ENCODE measurements at places on chromosomes 2 and 18. TPM values are rescaled to one million over a fixed set of nuclear protein-coding genes. Genes with fewer than 3 reads are reported as not detected.

DNA sequence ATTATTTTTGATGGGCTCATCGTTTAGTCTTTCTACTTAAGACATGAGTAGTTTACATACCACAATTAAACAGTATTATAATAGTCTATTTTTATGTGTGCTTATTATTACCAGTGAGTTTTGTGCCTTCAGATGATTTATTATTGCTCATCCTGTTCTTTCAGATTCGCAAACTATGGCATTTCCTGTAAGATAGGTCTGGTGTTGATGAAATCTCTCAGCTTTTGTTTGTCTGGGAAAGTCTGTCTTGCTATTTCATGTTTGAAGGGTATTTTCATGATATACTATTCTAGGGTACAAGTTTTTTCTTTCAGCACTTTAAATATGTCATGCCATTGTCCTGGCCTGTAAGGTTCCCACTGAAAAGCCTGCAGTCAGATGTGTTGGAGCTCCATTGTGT is 101.3 kb downstream of the DNAH7 start:
- no peaks in the 10 kb centered on the region for H3K27me3 ChIP-seq
- H3K4me3 ChIP-seq: no peak overlapping the region
- no peak overlapping the region for H3K27ac ChIP-seq

DNA sequence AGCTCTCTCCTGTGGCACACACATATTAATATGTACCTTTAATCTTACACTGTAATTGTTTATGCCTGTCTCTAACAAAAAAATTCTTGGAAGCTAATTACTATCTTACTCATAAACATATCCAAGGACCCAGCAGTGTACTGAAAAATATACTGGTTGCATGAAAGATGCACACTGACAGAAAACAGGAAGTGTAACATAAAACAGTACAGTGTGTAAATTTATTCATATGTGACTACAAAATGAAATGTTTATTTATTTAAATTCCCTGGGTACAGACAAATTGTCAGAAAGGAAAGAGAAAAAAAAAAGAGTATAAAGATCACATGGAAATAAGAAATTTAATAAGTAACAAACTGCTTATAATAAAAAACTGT is 28.5 kb downstream of the TMEM131 start:
- H3K36me3 ChIP-seq: no peaks in the 10 kb centered on the region
- no peak overlapping the region for H3K27ac ChIP-seq
- H3K27me3 ChIP-seq: no peaks in the 10 kb centered on the region
- peaks cover 5% of the 10 kb centered on the region for H3K4me1 ChIP-seq
- no peak overlapping the region for H3K4me3 ChIP-seq

DNA sequence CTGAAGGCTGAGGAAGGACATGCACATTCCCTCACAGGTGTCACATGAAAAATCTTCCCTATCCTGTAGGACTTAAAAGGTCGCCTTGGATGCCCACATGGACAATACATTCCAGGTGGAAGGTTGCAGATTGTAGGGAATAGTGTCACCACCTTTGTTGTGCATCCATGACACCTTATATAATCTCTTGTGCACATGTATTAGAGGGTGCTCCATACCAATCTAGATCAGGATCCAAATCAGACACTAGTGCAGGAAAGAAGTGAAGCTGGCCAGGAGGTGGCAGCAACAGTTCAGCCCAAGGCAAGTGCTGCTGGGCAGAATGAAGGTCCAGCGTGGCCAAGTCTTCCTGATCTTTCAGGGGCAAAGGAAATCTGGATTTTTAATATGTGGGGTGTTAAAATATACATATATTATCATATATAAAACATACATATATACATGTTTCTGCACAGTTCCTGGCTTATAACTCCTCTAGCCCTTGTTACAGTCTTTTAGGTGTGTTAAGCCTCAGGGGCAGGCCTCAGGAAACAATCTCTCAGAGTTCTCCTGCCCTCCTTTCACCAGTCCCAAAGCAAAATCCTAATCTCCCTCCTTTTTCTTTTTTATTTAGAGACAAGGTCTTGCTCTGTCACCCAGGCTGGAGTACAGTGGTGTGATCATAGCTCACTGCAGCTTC is 16.6 kb downstream of the NIF3L1 start:
- DNase-seq: peak; percentile 71
- peaks cover 18% of the 10 kb centered on the region for H3K36me3 ChIP-seq
- no peak overlapping the region for H3K4me3 ChIP-seq
- no peaks in the 10 kb centered on the region for H3K4me1 ChIP-seq
- no peak overlapping the region for H3K27ac ChIP-seq

Gene BOLL
- not detected for total RNA-seq

Data from neural progenitor cell (in vitro differentiated cells).